ENCODE measurements at places on chromosomes 16 and 17.

GRCh38 chr17:81713004-81713555 lies 996 bp downstream of the SLC25A10 start:
- DNase-seq = no peak

GRCh38 chr17:564526-565065 lies 150.0 kb downstream of the VPS53 start:
- no peak for DNase-seq

- no peak for DNase-seq
These were observed 179.8 kb downstream of the KATNIP start for GRCh38 chr16:27729516-27730304.

GRCh38 chr16:89307421-89307805 lies 89.9 kb downstream of the ZNF778 start:
- no peak for DNase-seq

DNA sequence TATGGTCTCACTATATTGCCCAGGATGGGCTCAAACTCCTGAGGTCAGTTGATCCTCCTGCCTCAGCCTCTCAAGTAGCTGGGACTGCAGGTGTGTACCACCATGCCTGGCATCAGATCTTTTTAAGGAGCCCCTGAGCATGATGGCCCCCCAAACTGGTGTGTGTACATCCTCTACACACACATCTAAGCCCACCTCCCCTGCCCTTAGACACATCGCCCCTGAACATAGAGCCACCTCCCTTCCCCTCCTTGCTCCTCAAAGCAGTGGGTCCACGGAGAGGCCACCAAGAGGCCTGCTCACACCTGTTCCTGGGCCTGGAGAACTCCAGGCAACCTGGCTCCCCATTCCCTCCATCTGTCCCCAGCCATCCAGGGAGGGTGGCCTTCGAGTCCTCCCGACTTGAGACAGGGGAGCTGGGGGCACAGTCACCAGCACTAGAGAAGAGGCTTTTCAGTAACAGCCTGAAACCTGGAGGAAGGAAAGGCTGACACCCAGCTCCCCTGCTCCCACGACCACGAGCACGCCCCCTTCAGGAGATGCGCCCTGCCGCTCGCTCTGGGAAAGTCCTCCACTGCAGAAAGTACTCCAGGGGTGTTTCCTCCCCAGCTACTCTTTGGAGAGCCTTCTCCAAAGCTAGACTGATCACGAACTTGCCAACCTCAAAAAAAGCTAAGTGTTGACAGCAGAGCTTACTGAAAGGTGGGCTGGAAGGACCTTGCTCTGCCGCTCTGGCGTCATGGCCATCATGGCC lies 12.6 kb upstream of the PRR29 start:
- DNase-seq = no peak

- DNase-seq = peak; percentile 14
These were observed 246.6 kb upstream of the RPL38 start for GRCh38 chr17:73956595-73957465.

DNA sequence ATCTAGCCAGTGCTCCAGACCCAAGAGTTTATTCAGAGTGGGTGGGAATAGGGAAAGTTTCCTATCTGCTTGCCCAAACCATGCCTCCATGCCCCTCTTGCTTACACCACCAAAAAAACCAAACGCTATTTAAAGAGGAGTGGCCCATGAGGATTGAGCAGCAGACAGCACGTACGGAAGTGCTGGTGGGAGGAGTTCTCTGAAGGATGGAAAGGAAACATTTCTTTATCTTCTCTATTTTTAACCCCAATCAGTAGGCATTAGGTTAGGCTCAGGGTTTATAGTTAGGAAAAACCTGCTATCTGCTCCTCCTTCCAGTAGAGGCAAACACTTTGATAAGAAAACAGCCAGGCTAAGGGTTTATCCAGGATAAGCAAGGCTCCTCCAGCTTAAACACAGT lies 235.3 kb downstream of the ZFHX3 start:
- DNase-seq = no peak

GRCh38 chr16:65384441-65384840 lies 262.6 kb upstream of the CDH11 start:
- no peak for DNase-seq

DNA sequence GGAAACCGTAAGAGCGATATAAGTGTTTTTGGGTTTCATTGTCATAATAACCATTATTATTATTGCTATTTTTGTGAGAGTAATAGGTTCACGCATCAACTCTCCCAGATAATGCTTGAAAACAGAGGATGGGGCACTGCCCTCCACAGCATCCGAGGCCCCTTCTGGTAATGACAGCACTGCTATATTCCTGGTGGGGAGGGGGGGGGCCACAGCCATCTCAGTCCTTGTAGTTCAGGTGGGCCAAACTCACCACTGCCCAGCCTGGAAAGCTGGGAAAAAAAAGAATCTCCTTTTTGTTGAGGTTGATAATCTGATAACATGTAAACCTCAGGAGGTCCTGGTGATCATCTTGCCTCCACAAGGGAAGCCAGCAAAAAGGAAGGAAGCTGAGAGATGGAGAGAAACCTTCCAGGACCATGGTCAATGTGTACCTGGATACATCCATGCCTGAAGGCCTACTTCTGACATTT lies 706 bp downstream of the C16orf95 start:
- no peak for DNase-seq

GRCh38 chr17:31561469-31562375 lies 170.2 kb downstream of the RAB11FIP4 start:
- DNase-seq = no peak

GRCh38 chr17:80971704-80972304 lies 19.8 kb upstream of the CHMP6 start:
- no peak for DNase-seq

GRCh38 chr17:82489851-82490511 lies 29.6 kb upstream of the FOXK2 start:
- no peak for DNase-seq

DNA sequence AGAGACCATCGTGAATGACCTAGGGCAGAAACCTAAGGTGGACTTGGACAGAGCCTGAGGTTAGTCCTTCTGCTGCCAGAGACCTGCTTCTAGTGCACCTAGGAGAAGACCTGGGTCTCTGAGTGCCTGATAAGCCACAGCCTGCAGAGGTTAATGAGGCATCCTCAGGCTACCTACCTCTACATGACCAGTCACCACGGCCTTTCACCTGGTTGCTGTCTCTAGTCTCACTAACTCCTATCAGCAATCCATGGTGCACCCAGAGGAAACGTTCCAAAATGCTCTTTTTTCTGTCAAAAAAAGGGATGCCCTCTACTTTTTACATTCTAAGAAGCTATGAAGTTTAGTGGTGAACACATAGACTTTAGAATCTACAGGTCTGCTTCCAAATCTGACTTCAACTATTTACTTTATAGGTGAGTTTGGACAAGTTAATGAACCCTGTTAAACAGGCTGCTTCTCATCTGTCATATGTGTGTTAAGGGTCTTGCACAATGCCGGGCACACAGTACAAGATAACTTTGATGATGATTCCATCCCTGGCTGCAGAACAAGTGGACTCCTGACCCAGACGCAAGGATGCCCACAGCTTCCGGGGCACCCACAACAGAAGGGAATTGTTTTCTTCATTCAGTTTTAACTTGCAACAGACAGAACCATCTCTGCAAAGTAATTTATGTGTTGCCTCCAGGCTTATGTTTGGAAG lies 469.9 kb upstream of the CDH5 start:
- DNase-seq = no peak

DNA sequence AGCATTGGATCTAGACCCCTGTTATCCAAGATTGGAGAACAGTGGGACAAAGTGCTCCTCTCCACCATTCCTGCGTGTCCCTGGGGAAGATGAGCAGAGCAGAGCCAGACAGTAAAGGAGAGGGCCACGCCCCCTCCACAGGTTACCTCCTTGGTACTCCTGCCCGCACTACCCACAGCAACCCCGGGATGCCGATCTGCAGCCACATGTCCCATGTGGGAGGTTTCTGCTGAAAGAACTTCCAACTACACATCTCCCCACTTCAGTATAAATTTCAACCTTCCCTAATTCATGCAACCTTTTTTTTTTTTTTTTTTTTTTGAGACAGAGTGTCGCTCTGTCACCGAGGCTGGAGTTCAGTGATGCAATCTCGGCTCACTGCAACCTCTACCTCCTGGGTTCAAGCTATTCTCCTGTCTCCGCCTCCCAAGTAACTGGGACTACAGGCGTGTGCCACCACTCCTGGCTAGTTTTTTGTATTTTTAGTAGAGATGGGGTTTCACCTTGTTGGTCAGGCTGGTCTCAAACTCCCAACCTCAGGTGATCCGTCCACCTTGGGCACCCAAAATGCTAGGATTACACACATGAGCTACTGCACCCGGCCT lies 2.3 kb downstream of the RAB37 start:
- DNase-seq = no peak

DNA sequence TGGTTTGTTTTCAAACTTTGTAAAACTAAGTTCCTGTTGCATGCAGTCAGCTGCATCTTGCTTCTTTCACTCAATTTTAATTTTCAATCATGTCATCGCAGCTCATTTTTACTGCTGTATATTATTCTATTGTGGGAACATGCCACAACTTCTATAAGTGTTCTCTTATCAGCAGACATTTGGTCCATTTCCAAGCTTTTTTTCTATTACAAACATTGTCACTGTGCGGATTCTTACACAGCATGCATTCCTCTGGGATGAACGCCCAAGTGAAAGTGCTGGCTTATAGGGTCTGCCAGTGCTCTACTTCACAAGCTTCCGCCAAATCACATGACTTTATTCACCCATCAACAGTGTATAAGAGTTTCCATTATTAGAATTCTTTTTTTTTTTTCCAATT lies 22.7 kb downstream of the GINS3 start:
- no peak for DNase-seq

- no peak for DNase-seq
These were observed 27.4 kb downstream of the NDE1 start for GRCh38 chr16:15677447-15677846.

DNA sequence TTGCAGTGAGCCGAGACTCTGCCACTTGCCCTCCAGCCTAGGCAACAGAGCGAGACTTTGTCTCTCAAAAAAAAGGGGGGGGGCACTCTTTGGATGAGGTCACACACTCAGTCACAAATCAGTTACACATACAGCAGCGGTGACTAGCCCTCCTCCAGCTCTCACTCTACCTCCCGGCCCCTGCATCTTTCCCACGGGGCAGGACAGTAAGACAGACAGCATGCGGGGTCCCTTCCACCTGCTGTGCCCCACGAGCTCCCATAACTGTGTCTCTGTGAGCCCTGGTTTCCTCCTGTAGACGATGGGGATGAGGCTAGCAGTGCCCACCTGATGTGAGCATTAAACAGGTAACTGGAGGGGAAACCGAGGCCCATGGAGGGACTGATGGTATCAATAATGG lies 5.2 kb downstream of the CIBAR2 start:
- DNase-seq = no peak

- no peak for DNase-seq
These were observed 1.5 kb downstream of the CACNA1H start for GRCh38 chr16:1154291-1154886.

GRCh38 chr17:49497148-49498028 lies 2.3 kb downstream of the NGFR start:
- DNase-seq = no peak

- no peak for DNase-seq
These were observed 10.3 kb downstream of the UBE2O start for GRCh38 chr17:76442341-76443338.

DNA sequence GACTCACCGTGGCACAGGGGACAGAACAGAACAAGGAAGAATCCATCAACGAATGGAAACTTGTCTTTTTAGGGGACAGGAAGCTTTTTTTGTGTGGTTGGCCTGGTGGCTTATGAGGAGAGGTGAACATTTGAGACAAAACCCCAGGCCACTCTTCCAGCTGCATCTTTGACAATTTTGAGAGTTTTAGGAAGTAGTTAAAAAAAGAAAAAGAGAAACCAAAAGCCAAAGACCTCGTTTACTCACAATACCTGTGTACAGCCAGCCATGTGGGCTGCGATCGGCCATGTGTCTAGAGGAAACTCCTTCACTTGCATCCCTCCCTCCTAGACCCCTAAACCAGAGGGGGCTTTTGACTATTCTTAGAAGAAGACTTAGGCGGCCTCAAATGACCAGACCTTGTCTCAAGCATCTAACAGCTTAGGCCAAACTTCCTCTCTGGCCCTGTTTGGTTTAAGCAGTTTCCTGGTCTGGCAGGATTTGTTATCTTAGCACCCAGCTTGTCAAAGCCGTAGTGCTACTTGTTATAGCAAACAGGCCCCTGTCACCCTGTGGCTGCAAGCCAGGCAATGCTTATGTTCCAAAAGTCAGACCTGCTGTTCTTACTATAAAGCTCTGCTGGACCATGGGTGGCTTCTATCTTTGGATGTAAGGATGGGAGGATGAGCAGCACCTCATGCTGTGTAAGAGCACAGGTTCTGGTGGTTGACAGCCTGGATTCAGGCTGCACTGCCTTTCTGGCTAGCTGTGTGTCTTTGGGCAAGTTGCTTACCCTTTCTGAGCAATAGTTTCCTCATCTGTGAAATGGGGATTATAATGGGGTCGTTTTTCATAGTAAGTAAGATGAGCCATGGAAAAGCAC lies 17.7 kb downstream of the KSR1 start:
- peak; percentile 82 for DNase-seq

DNA sequence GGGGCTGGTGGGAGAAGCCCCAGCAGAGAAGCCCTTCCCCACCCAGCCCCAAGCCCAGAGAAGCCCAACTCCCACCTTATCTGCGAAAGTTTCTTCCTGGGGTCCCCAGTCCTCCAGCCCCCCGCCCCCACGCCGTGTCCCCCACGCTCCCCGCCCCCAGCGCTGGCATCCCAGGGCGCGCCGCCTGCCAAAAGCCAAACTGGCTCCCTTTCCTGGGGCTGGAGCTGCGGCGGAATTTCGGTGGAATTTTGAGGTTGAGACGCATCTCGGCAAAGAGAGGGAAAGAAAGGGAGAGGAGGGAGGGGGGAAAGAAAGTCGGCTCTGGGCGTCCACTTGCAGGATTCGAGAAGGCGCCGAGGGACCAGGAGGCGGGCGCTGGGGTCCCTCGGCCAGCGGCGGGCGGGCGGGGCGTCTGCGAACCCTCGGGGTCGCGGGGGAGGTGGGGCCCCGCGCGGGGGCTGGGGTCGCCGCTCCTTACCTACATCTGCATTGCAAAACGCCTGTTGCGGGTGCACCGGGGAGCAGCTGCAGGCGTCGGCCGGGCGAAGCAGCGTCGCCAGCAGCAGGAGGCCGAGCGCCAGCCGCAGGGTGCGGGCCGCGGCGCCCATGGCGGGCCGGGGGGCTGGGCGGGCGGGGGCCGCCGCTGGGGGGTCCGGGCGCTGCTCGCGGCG lies 571 bp downstream of the TIMP2 start:
- no peak for DNase-seq

DNA sequence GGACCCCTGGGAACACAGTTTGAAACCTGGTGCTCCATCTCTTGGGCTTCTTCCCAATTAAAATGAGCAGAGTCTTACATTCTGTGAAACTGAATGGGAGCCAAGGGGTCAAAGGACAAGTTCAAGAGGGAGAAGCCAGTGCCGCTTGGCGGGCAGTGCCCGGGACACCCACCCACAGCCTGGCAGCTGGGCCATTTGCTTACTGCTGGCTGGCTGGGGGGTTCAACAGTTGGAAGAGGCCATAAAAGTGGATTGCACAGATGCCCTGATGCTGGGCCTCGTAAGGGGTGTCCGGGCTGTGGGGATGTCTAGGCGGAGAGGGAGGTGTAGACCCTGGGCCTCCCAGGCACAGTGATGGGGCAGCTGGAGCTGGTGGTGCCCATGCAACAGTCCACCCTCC lies 52.1 kb downstream of the CMIP start:
- no peak for DNase-seq

GRCh38 chr16:85645021-85645589 lies 32.0 kb downstream of the GSE1 start:
- no peak for DNase-seq
